ENCODE measurements at places on chromosomes 7 and 10. TPM values are rescaled to one million over a fixed set of nuclear protein-coding genes. Genes with fewer than 3 reads are reported as not detected.

DNA sequence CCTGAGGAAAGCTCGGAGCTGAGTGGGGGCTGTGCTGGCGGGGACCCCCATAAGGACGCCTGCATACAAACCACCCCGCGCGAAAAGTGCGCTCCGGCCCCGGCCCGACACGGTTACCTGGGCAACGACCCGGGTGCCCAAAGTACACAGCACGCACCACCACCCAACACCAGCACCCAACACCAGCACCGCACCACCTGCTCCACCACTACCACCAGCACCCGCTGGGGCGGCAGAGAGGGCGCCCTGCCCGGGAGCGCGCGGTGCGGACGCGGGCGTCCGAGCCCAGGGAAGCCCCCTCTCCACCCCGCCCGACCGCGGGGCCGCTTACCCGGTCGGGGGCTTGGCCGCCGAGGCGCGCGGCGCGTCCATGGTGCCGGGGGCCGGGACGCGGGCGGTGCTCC lies 345 bp downstream of the COBL start:
- no peak for DNase-seq

DNA sequence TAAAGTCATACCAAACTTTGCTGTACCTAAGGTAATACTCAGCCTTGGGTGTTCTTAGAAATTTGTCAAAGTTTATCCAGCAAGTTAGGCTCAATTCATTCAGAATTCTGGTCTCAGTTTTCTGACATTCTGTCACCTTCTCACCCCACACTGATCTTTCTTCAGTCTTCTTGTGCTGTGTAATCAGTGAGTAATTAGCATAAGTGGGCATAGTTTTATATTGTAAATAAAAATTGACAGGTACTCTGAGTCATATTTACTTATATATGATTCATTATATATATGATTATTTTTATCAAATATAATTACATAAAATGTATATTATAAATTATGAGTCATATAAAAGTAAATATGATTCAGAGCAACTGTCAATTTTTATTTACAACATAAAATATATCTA lies 170.9 kb upstream of the MAGI2 start:
- DNase-seq: no peak

The GIMAP8 gene
- total RNA-seq: 12.2 TPM

GRCh38 chr10:112434988-112435619 lies 11.6 kb downstream of the ZDHHC6 start:
- DNase-seq: peak; percentile 49

GRCh38 chr7:148296994-148297644 lies 293.4 kb upstream of the C7orf33 start:
- DNase-seq: no peak

DNA sequence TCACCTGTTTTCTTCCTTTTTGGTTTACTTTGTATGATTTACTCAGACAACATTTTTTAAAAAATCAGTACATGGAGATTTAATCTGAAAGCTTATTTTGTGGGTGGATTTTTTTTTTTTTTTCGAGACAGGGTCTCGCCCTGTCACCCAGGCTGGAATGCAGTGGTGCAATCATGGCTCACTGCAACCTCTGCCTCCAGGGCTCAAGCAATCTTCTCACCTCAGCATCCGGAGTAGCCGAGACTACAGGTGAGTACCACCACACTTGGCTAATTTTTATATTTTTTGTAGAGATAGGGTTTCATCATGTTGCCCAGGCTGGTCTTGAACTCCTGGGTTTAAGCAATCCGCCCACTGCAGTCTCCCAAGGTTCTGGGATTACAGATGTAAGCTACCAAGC lies 2.5 kb downstream of the GSTO1 start:
- DNase-seq: no peak

The ZC3HAV1L gene
- total RNA-seq: 40.6 TPM

The OR2A1 gene
- 0.10 TPM for total RNA-seq

The AMZ1 gene
- total RNA-seq: 0.31 TPM

The UBE3C gene
- 90.0 TPM for total RNA-seq

- no peak for DNase-seq
Observed at GRCh38 chr10:60376221-60377041, 13.2 kb downstream of the ANK3 start.

- peak; percentile 35 for DNase-seq
Observed at GRCh38 chr10:107164992-107165391, 486 bp upstream of the SORCS1 start.

The SLC16A12 gene
- 3.1 TPM for total RNA-seq

The SUGCT gene
- 9.9 TPM for total RNA-seq

DNA sequence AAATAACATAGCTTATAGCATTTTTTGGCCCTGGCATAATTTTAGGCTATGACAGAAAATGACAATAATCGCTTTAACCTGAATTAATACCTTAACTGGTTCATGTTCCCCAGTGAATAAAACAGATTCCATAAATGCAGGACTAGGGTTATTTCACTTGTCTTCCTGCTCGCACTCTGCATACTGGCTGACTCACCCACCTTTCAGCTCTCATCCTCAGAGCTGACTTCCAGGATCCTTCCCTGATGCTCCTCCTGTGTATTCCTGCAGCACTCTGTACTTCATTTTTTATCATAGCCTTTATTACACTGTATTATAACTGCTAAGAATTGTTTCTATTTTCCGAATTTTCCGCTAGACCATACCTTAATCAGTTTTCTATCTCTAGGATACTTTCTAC lies 123.7 kb downstream of the AVL9 start:
- no peak for DNase-seq

DNA sequence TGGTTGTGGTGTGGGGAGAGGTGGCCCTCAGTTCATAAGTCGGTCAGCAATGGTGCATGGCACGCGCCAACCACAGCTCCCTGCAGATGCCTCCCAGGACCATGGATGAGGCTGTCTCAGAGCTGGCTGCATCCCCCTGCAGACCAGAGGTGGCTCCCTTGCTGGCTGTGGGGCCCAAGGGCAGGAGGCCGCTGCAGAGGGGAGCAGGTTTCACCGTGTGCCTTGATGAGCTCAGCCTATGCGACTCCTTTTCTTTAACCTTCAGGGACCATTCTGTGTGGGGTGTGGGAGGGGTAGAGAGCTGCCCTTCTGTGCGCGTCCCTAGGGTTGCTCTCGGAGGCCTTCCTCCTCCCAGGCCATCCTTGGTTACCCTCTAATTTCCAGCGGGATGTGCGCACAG lies 152.4 kb downstream of the ACTR3B start:
- no peak for DNase-seq

GRCh38 chr7:36315309-36315944 lies 74.2 kb upstream of the ANLN start:
- no peak for DNase-seq

DNA sequence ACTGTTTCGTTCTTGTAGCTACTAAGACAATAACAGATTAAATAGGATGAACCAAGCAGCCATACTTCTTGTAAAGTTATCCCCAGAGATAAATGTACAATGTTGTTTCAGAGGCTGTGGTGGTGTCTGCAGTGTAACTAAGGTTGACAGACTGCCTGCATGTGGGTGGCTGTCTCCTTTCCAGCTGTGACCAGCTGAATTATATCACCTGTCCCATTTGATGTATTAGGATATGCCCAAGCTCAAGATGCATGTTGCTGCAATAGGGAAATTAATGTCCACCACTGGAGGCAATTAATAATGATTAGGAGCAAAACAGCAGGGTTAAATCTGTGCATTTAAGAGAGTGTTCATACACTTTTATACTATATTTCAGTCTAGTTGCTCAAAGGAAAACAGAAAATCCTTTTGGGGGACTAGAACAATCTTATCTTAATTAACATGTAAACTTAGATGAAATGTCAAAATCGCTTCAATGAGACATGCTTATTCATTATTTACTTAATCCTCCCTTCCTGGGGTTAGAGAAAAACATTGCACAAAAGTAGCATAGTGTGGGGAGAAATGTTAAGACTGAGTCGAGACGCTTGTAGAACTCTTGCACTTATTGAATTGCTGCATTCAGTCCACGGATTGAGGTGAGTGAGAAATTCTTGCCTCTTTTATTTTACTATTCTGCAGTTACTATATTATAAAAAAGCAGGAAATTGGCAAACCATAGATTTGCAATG lies 269.0 kb downstream of the SNX10 start:
- no peak for DNase-seq

- no peak for DNase-seq
Observed at GRCh38 chr7:140262242-140262903, 85.6 kb upstream of the KDM7A start.

DNA sequence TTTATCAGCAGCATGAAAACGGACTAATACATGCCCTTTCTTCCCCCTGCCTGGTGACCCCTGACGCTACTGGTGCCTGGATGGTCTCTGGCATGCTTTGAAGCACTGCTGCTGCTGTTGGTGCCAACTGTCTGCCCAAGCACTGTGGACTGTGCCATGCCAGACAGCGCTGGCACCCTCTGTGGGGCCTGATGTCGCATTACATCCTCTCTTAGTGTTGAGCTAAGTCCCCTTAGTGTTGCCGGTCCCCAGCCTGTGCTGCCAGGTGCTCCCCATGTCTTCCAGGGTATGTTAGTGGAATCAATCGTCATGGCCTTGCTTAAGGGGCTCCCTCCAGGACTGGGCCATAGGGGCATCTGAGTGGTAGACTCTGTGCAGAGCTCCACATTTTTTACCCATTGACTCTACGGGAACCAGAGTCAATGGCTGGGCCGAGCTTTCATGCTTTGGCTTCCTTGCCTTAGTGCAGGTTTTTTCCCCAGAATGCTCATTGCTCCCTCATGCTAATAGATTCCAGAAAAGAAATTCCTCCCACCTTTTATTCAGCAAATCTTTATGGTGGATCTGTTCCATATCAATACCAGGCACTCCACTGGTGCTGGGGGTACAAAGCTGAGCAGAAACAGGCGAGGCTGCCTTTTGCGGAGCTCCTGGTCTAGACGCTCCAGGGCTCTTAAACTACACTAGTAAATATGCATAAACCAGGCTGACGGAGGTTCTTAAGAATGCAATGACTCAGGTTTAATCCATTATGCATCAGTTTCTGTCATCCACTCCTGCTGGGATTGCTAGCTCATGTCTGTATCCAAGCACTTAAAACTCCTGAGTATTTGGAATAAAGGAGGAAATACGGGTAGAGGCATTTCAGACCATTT lies 21.8 kb upstream of the MRC1 start:
- no peak for DNase-seq
